Cardiac atrium fibroblast (primary cell): ENCODE measurements at places on chromosomes 5 and 9. TPM values are rescaled to one million over a fixed set of nuclear protein-coding genes. Genes with fewer than 3 reads are reported as not detected.

The IDNK gene
- total RNA-seq: 0.72 and 4.2 TPM in 2 replicates

The CAVIN4 gene
- total RNA-seq: 0.18 TPM in 1 of 2 replicates, not detected in the other

The C1QTNF2 gene
- 0.16 TPM in 1 of 2 replicates, not detected in the other for total RNA-seq

The PCDHA9 gene
- total RNA-seq: under 0.01 TPM in 1 of 2 replicates, not detected in the other

The GRXCR2 gene
- not detected in 2 replicates for total RNA-seq

The PCDHB3 gene
- total RNA-seq: 0.16 TPM in 1 of 2 replicates, not detected in the other

The ZNF883 gene
- 1.8 and 2.0 TPM in 2 replicates for total RNA-seq

The KIF24 gene
- total RNA-seq: 0.54 and 2.8 TPM in 2 replicates

The RANBP3L gene
- not detected in 2 replicates for total RNA-seq

The CARTPT gene
- total RNA-seq: not detected in 2 replicates

The ARSI gene
- 0.32 and 2.0 TPM in 2 replicates for total RNA-seq

The CDKN2B gene
- total RNA-seq: 5.1 and 16.8 TPM in 2 replicates
